ENCODE measurements at places on chromosomes 7 and 10.
A peak's percentile ranks its signal among the peaks of the same experiment; 100 is the strongest.

- no peak for DNase-seq
These were observed 194.0 kb downstream of the CFTR start for GRCh38 chr7:117673839-117674238.

- no peak for DNase-seq
These were observed 4.7 kb downstream of the MTERF1 start for GRCh38 chr7:91875851-91876250.

DNA sequence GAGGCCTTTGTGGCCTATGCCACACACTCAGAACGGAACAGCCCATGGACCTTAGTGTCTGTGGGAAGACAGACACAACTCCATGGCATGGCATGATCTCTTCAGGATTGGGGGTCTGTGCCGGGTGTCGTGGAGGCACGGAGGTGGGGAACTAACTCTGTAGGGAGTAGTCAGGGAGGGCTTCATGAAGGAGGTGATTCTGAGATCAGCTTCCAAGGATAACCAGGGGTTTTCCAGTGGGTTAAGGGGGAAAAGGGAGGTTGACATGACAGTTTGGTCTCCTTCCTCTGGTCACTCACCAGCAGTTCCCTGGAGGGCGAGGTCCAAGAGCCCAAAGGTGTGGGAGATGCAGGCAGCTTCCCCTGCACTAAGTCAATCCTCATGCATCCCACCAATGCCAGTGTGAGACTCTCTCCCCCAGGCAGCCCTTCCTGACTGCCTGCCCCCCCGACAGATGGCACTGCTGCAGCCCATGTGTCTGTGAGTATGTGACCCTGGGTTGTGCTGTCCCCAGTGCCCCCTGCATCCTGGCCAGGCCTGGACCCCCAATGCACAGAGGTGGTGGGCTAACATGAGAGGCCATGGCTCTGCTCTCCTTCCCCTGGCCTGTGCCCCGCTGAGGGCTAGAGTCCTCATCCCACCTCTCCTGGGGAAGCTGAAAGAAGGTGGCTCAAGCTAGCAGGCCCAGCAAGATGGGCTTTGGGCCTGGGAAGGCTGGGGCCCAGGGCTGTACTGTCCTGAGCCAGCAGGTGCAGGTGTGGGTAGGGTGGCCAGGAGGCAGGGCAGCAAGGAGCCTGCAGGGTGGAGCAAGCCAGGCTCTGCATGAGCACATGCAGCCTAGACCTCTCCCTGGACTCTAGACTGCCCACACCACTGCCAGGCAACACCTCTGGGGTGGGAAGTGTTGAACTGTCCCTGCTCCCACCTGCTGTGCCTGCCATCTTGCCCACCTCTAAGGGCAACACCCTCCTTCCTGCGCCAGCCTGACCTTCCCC is 39.7 kb downstream of the RASGEF1A start:
- DNase-seq = peak; percentile 61

DNA sequence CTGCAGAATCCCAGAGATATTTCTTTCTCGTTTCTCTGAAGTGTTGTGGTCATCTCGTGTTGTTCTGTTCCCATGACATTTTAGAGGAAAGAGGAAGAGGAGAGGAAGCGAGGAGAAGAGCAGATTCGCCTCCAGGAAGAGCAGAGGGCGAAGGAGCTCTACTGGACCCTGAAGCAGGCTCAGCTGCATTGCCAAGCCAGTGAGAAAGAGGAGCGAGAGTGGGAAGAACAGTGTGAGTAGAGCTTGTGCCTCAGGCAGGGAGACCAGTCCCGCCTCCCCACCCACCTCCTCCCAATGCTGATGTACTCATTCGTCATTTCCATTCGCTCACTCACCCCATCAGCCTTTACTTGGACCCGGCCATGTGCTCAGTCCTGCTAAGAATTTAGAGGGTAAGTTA is 50.8 kb downstream of the SH2D4B start:
- peak; percentile 22 for DNase-seq

DNA sequence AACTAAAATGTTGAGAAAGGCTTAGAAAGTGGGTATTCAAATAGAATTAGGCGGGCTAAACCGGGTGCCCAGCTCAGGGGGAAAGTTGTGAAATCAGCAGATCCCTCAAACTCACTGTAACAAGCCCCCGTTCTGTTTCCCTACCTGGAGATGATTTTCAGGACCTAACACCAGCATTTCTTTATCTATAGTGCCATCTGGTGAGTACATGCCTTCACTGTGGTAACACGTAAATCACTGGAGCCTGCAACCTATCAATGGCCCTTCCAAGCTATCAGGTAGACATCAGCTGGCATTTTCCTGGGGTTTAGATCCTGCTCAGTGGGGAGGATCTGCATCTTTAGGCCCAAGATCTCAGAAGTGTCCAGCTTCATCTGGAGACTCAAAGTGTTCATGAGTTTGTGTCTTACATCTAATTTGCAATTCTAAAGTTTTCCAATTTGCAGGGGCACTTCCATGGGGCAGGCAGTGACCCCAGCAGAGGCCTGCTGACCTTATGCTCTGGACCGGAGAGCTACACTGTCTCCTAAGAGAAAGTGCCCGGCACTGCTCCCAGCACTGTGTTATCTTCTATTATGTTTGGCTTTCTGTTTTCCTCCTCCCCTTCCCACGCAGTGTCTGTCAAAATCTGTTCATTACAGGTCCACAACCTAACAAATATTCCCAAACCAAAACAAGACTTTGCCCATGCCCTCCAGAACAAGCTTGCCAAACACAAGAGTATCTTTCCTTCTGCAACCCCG is 132.5 kb downstream of the LSM5 start:
- no peak for DNase-seq

GRCh38 chr10:100875484-100876166 is 37.1 kb upstream of the SLF2 start:
- no peak for DNase-seq

DNA sequence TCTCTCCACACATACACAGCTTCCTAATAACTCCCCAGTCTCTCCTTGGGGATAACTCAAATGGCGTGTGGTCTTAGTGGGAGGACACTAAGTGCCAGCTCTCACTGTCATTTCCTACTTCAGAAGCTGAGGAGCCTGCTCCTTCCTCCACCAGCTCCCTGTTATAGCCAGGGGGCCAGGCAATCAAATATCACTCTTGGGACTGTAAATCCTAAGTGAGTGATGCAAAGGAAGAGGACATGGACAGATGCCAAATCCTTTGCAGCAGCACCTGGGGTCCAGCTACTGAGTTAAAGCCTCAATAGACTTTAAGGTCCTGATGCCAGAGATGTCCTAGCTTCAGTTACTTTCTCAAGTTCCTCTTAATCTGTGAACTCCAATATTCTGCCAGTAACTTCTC is 34.1 kb downstream of the SEM1 start:
- DNase-seq = no peak

GRCh38 chr10:84156768-84157167 is 16.8 kb upstream of the GPR15LG start:
- DNase-seq = no peak

DNA sequence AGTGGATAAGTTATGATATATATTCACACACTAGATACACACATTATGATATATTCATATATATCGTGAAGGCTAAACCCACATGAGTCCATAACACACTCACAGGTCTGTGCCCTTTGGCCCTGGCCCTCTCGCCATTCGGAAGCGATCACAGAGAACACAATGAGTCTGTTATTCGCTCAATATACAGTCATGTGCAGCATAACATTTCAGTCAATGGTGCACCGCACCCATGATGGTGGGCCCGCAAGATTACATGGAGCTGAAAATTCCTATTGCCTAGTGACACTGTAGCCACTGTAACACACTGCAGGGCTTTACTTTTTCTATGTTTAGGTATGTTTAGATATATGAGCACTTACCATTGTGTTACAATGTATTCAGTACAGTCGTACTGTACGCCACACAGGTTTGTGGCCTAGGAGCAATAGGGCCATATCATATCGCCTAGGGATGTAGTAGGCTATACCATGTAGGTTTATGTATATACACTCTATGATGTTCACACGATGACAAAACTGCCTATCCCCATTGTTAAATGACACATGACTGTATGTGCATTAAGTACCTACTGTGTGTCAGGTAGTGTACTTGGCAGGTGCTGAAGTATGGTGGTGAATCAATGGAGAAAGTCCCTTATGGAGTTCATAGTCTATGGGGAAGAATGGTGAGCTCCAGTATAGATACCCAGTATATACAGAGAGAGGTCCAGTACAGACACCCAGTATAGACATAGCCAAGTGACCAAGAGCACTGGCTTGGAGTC is 198.8 kb upstream of the KLF14 start:
- DNase-seq = no peak
